A549 treated with CpdA at 1 μM for 4 hours (cell line): ENCODE measurements at places on chromosomes 7 and 10. TPM values are rescaled to one million over a fixed set of nuclear protein-coding genes. Genes with fewer than 3 reads are reported as not detected.

The TAS2R41 gene
- total RNA-seq, result not detected in 5 replicates

The ELN gene
- total RNA-seq, result 0.07 to 0.13 TPM (median 0.09 TPM) in 4 of 5 replicates, not detected in the other

The PIP gene
- not detected in 5 replicates for total RNA-seq

The VAX1 gene
- 1.1 to 1.5 TPM (median 1.4 TPM) in 5 replicates for total RNA-seq

The MYL7 gene
- total RNA-seq, result not detected in 5 replicates
